NCI-H1092 (cell line): ENCODE measurements at places on chromosomes 7 and 10.

DNA sequence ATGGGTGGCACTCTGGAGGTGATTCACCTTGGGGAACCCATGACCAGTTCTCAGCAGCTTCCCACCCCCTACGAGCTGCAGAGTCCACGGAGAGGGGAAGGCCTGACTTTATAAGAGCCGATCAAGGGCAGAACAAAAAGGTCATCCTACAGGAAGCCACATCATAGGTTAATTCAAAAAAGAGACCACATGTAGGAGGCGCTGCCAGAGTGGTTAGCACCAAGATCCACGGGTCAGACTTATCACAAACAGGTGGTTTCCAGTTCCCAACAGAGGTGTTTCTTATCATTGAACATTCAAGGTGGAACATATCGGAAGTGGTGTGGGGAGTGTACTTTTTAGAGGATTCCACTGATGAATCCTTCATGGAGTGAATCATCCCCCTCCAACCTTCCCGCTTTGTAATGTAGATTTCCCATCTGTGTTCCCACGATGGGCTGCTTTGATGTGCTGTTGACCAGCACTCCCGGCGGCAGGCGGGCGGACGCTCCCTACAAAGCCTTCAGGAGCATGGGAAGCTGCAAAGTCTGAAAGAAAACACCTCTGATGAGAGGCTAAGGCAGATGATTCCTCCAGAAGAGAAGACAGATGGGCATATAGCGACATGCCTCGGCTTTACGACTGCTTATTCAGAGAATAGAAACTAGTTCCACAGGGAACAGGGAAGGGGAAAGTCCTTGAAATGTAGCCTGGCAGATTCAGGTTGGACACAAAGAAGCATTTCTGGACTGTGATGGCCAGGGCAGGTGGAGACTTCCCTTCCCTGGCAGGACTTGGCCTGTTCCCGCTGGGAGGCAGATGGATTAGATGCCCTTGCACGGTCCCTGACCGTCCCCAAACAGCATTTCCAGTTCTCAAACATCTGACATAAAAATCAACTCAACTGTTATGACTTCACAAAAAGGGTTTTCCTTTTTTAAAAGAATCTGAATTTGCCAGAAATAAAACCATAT lies 66.5 kb downstream of the AFAP1L2 start:
- no peak for DNase-seq

GRCh38 chr10:126349101-126349500 lies 39.2 kb downstream of the ADAM12 start:
- no peak for DNase-seq

GRCh38 chr10:86636311-86636710 lies 18.0 kb upstream of the OPN4 start:
- DNase-seq, result no peak

- no peak for DNase-seq
These were observed 13.3 kb upstream of the SLC16A12 start for GRCh38 chr10:89548673-89549072.

GRCh38 chr7:147171013-147171391 lies 1054.4 kb downstream of the CNTNAP2 start:
- DNase-seq, result no peak

- no peak for DNase-seq
These were observed 82.9 kb upstream of the ANLN start for GRCh38 chr7:36306722-36307121.

DNA sequence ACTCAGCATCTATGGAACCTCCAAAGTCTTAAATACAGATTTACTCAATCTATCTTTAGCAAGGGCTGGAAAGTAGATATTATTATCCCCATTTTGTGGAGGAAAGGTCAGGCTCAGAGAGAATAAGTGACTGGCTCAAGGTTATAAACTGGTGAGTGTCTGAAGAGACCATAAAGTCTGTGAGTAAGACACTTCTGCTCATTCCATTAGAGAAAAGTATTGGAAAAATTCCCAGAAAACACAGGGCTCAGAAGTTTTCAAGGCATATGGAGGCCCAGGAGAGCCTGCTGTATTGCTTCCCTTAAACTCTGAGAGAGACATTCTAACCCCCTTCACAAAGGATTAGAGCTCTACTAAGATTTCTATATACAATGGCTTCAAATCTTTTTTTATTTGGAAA lies 134.8 kb downstream of the PCDH15 start:
- DNase-seq, result no peak

GRCh38 chr10:103102195-103102594 lies 90.9 kb downstream of the NT5C2 start:
- no peak for DNase-seq

GRCh38 chr7:92691578-92691977 lies 101.4 kb upstream of the FAM133B start:
- DNase-seq, result peak; percentile 38

DNA sequence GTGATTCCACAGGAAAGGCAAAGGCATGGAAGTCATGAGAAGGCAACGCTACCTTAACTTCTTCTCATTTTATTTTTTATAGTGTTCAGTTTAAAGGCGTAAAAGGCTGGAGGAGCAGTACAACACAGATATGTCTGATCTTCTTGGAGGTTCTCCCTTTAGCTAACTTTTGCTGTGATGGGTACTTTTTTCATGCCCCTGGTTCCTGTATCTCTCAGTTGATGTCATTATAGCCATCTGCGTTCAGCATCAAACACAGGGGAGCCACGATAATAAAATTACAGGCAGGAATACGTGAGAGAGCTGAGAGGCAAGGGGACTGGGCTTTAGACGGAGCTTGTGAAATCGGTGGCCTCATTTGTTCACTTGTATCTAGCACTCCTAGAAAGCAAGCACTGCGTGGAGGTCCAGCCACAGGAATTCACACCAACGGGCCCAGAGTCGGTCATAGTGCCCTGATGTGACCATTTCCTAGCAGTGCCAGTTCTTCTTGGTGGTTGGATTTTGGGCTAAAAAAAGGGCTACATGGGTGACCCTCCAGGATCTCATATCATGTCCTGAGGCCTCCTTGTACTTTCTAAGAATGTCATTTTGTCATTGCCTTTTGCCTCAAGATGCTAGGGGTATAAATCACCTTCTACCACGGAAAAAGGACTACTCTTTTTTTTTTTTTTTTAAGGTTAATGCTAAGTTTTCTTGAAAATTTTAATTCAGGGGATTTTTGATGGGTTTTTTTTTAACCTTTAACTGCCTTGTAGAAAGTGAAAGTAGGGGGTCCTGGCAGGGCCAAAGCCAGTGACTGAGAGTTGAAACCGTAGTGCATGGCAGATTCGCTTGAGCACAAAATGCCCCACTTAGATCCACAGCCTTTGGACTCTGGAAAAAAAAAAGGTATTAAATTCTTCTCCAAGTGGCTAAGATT lies 191.5 kb downstream of the CELF2 start:
- DNase-seq, result no peak

- DNase-seq, result no peak
These were observed 163.3 kb downstream of the RPS24 start for GRCh38 chr10:78196964-78197363.

DNA sequence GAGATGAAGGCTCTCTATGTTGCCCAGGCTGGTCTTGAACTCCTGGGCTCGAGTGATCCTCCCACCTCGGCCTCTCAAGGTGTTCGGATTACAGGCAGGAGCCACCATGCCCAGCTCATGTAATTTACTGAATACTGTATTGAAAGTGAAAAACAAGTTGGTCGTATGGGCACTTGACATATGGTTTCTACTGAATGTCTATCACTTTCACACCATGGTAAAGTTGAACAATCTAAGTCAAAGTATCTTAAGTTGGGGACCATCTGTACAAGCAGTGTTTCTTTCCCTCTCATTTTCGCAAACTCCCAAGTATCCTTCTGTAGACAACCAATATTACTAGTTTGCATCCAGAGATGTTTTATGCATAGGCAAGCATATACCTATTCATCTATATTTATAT lies 116.6 kb downstream of the TMEM178B start:
- DNase-seq, result no peak
